ENCODE measurements at places on chromosomes 12 and 14.

DNA sequence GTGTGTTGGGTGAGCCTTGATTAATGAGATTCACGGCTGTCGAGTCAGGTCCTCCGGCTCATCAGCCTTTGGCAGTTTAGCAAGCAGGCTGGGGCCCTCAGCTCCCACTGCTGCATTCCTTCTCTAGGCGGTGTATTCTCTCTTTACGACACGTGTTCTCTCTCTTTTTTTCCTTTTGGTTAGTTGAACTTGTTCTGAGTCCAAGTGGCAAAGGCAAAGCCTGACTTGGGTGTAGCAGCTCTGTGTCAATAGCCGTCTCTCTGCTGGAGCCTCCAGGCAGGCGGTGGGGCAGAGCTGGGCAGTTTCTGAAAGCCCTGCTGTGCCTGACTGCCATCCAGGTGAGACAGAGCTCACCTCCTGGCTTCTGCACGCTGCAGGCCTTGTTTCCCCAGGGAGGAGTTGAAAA, 46.6 kb downstream of the SUSD6 start:
- DNase-seq = peak; percentile 78

GRCh38 chr14:100065111-100065871, at the start of gene EVL:
Gene EVL, plus strand, starts transcription at chr14:100065422. Its CDS starts 79 bp downstream, at chr14:100065501.
- no peak for DNase-seq

- DNase-seq = peak; percentile 99
Measured at GRCh38 chr12:70853326-70853725, 67.2 kb downstream of the PTPRR start.

DNA sequence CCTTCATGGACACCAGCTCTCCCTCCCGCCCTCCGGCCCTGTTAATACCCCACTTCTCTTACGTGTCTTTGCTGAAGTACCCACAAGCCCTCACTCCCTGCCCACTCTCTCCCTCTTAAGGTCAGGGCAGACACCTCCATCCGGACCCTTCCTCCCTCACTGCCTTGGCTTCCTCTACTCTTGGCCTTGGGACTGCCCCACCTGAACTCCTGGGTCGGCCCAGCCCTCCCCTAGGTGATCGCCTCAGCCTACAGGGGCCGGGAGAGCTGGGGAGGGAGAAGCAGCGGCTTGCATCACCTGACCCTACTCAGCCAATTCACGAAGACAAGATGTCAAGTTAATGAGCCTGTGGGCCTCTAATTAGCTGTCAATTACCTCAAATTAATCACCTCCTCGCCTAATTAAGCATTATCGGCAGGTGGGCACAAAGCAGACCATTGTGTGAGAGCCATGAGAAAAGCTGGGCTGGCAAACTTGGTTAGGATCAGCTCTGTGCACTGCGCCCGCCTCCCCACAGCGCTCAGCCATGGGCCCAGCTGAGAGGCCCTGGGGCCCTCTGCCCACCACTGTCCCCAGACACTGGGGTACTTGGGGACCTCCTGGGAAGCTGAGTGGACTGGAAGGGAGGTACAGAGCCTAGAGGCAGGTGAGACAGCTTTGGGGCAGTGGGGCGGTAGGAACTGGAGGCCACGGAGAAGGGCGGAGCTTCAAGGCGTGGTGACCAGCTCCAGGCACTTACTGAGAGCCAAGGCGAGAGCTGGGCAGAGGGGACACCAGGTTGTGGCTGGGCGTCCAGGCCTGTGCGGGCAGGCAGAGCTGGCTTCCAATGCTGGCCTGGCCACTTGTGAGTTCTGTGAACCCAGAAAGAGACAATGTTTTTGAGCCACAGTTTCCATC, 25.1 kb upstream of the VSX2 start:
- no peak for DNase-seq

- DNase-seq = no peak
Measured at GRCh38 chr14:53841109-53842099, 115.2 kb downstream of the BMP4 start.

DNA sequence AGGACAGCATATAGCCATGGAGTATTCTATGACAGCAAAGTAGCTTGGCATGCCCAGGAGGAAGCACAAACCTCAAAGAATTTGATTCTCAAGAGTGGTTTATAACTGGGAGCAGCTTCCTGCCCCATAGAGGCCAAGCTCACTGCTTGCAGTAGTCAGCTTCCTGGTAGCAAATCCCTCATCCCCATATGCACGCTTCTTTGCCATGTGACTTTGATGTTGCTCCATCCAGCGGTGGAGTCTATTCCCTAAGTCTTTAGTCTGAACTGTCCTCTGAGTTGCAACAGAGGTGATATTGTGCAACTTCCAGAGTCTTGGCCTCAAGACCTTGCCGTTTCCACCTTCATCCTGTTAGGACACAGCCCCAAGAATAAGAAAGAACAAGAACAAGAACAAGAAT, 996.8 kb upstream of the TMEM132C start:
- DNase-seq = peak; percentile 68

DNA sequence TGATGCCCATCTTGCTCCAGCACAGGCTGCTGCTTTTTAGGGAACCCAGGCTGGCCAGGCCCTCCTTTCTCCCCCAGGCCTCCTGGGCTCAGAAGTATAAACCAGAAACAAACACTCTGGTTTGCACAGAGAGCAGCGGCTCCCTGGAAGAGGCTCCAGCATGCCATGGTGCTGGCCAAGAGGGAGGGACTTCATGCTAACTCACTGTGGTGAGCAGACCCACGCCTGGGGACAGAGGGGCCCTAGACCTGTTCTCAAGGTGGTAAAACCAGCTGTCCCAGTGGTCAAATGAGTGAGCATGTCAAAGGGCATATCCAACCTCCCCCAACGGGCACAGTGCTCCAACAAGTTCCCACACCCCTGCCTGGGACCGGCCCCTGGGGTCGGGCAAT, 15.5 kb downstream of the BCL11B start:
- DNase-seq = no peak

DNA sequence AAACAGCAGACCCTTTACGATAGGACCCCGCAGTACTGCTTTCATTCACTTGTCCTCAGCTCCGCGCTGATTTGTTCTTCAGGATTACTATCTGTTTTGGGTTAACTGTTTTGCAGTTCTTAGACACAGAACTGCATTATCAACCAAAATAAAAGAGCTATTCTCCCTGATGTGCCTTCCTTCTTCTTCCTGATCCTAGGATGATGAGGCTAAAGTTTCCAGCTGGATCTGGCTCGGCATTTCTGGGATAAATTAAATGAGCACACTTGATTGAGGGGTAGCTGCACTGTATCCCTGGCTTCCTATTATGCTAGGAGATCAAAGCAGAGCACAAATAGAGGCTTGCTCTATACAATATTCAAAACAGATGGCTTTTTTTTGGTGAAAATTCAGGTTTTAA, 165.7 kb downstream of the FBXL14 start:
- DNase-seq = no peak

DNA sequence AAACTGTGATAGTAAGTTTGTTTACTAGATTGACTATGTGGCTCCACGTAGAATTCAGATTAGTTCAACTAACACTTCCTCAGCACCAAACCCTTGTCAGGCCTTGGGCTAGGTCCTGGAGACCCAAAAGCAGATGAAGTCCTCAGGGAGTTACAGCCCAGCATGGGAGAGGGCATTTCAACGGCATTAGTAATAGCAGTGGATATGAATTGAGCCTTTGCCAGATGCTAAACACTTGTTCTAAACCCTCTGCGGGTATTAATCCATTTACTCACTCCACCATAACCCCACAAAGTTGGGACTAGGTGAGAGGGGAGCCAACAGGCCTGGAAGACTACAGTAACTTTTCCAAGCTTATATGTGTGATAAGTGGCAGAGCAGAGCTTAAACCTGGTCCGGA, 714.6 kb downstream of the DIO2 start:
- no peak for DNase-seq

- DNase-seq = peak; percentile 99
Measured at GRCh38 chr12:32115404-32116104, 8.9 kb downstream of the BICD1 start.

DNA sequence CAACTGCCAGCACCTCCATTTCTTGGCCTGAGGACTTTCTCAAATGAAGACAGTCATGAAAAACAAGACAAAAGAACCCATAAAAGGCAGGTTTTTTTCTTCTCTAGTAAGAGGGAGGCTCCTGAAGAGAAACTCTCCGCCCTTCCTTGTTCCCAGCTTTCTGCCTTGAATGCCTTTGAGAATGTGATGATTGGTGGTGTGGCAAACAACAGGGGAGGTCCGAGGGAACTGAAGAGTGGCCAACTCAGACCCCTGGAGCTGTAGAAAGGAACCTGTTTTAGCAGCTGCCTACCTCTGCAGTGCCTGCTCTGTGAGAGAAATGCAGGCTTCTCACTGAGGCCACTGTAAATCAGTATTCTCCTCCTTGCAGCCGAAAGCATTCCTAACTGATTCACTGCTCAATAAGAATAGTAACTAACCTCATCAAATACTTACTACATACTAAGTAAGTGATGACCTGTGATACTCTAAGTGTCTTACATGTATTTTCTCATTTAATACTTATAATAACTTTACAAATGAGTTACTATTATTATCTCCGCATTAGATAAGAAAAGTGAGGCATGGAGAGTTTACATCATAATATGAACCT, 16.7 kb upstream of the ERC1 start:
- DNase-seq = no peak

DNA sequence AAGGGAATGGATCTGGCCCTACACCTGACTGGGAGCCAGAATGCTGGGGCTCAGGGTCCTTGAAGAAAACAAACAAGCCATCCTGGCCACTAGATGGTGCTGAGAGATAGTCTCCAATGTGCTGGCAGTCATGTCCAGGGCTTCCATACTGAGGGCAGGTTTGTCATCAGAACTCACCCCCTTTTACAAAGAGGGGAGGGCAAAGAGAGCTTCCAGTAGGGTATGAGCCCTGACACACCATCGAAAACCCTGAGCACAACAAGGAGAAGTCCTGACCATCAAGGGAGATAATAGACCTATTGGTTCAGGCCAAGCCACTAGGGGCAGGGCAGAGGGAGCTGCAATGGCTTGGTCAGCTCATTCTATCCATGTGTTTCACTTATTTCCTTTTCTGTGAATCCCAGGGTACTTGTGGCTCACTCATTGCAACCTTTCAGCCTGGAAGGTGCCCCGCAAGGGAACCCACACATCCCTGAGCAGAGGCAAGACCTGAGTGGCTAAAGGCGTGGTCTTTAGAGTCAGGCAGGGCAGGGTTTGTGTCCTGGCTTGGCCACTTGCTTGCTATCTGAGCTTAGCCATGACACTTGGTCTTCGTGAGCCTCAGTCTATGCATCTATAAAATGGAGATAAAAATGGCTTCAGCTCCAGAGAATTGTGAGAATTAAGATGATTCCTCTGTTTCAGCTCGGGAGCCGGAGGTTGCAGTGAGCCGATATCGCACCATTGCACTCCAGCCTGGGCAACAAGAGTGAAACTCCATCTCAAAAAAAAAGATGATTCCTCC, 6.2 kb upstream of the PLEKHH1 start:
- peak; percentile 53 for DNase-seq

GRCh38 chr12:6868211-6869048, 1.1 kb downstream of the TPI1 start:
- DNase-seq = no peak

DNA sequence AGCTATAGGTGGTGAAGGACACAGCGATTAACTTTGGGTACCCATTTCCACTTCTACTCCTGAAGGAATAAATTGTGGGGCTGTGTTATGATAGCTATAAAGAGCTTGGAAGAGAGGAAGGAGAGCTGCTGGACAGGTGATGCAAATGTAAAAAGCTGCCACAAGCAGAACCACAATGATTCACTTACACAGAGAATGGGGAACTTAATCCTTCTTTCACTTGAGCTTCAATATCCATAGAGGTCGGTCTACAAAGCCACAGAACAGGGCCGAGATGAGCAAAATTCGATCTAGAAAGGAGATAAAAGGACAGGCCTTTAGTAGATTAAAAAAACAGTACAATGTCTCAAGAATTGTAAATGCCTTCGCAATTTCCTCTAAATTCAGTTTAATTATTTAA, 831.1 kb downstream of the LRFN5 start:
- DNase-seq = no peak

- DNase-seq = no peak
Measured at GRCh38 chr14:90355540-90356518, 24.1 kb upstream of the NRDE2 start.

- no peak for DNase-seq
Measured at GRCh38 chr12:118063576-118064391, 2.8 kb upstream of the WSB2 start.

DNA sequence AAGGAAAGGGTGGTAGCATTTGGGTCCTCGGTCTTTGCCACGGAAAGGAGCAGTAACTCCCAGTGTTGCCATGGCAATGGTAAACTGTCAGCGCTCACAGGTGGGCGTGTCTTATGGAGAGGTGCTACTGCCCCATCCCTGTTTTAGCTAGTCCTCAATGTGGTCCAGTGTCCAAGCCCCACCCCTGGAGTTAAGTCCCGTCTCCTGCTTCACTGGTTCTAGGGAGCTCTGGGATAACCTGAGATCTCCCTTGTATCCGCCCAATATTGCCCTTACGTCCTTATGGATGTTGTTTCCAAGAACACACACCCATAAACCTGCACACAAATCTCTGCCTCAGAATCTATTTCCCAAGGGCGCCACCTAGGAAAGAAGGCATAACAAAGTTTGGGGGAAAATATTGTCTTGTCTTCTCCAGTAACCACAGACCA, 64.2 kb downstream of the SPRING1 start:
- no peak for DNase-seq

GRCh38 chr14:94114589-94115057, 4.1 kb downstream of the IFI27 start:
- DNase-seq = no peak

GRCh38 chr12:112924986-112925385, 13.3 kb upstream of the OAS3 start:
- no peak for DNase-seq

- peak; percentile 94 for DNase-seq
Measured at GRCh38 chr12:76266797-76267196, 81.4 kb downstream of the BBS10 start.

DNA sequence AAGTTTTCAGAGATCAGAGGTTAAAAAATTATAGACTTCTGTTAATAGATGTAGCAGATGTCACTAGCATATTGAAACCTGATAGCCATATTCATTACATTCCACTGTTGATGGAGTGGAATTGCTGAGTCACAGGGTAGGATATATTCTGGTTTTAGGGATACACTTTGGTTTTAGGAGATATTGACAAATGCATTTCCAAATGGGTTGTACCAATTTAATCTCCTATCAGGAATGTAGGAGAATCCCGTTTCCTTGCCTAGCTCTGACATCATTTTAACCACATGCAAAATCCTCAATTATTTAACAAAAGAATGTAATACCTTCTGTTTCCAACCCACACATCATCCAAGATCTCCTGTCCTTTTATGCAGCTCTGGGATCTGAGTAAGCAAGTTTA, 30.7 kb upstream of the ESR2 start:
- DNase-seq = peak; percentile 33

DNA sequence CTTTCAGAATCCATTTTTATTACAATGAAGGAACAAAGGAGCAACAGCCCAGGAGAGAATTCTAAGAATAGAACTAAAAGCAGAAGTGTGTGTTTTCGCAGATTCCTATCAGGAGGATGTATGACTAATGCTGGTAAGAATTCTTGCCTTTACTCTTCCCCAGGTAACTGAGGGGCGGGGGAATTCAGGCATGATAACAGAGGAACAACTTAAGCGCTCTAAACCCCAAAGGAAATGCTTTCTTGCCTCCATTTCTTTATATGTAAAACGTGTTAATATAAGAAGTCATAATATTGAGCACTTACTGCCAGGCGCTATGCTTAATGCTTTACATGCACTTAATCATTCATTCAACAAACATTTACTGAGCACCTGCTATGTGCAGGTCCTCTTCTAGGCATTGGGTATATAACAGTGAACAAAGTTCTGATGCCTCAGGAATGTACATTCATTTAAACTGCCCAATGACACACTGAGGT, 4.5 kb downstream of the HCAR1 start:
- DNase-seq = peak; percentile 63

- DNase-seq = peak; percentile 14
Measured at GRCh38 chr14:80955416-80955941, at the start of gene TSHR. Gene TSHR, plus strand, starts transcription at chr14:80955621. Its CDS starts 60 bp downstream, at chr14:80955681.

- no peak for DNase-seq
Measured at GRCh38 chr12:94603434-94604365, 46.7 kb downstream of the TMCC3 start.

All from fibroblast of lung (primary cell).